ENCODE measurements at places on chromosomes 6 and 20.

DNA sequence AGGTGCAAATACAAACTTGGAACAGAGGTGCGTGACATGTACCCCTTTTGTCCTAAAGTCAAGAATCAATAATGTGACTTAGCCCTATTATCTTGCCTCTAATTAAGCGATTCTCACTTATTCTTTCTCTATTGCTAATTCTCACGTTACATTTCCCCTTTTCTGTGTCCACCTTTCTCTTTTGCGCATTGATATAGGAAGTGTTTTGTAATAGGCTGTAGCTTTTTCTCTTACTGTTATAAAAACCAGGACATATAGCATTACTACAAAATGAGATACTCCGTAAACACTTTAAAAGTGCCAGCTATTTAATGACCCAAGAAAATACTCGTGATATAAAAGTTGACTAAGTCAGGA lies 669 bp upstream of the TMEM30A start:
- no peak for DNase-seq

- no peak for DNase-seq
Measured at GRCh38 chr6:43757966-43758616, 11.9 kb upstream of the VEGFA start.

DNA sequence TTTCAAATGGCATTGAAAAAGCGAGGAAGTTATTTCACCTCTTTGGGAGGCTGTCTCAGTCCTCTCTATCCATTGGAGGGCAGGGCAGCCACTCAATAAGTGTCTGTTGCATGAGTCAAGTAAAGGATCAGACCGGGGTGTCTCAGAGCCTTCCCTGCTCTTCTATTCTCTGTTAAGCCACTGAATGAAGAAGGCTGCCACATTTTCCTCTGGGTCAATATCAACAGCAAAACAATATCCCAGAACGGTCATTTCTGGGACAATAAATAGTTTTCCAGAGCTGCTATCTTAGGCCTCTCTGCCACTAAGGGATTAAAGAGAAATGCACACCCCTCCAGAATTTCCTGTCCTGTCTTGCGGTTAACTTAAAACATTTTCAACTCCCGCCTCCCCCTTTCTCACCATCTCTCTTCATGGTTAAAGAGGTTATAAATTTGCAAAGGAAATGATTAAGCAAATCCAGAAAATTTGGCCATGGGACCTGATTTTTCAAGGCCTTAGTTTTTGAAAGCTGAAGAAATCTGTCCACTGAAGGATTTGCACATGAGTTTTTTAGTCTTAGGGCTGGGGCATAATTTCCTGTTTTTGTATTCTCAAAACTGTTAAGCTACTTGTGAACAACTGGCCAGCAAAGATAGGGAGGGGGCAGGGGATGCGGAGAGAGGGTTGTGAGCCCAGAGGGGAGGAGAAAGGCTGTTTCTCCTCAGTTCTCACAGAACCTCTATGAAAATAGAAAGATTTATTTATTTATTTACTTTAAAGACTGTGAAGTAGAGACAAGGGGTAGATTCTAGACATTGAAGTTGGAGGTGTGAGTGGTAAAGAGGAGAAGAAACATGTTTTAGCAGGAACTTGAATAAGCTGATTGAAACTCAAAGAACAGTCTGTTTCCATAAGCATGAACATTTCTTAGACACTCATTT lies 135.7 kb downstream of the BCAS1 start:
- peak; percentile 36 for DNase-seq

GRCh38 chr6:21064756-21065340 lies 528.7 kb upstream of the SOX4 start:
- no peak for DNase-seq

- no peak for DNase-seq
Measured at GRCh38 chr20:44400970-44401769, 45.7 kb downstream of the HNF4A start.

GRCh38 chr6:18395177-18395855 lies 8.2 kb downstream of the RNF144B start:
- no peak for DNase-seq

DNA sequence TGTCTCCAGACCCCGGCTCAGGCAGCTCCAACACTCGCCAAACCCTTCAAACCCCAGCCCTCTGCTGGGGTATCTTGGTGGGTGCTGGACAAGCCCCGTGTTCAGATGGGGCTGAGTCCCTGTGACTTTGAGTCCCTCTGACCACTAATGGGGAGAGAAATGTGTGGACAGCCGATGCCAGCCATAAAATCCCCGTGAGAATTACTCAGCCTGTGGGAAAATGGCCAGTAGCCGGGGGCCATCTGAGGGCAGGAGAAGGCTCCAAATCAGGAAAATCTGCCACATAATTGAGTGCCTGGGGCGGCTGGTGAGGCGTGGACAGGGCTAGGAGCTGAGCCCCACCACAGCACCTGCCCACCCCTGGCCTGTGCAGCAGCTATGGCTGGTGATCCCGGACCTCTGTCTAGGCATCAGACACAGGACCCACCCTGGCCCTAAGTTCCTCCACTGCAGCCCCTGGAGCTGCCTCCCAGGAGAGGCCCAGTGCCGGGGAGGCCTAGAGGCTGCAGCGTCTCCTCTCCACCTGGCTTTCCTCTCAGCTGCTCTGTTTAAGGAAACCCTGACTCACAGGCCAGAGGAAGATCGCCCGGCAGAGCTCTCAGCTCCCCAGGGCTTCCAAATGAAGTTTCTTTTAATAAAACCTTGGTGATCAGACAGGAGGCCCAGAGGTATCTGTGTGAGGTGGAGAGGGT lies 53.7 kb upstream of the SLCO4A1 start:
- no peak for DNase-seq

DNA sequence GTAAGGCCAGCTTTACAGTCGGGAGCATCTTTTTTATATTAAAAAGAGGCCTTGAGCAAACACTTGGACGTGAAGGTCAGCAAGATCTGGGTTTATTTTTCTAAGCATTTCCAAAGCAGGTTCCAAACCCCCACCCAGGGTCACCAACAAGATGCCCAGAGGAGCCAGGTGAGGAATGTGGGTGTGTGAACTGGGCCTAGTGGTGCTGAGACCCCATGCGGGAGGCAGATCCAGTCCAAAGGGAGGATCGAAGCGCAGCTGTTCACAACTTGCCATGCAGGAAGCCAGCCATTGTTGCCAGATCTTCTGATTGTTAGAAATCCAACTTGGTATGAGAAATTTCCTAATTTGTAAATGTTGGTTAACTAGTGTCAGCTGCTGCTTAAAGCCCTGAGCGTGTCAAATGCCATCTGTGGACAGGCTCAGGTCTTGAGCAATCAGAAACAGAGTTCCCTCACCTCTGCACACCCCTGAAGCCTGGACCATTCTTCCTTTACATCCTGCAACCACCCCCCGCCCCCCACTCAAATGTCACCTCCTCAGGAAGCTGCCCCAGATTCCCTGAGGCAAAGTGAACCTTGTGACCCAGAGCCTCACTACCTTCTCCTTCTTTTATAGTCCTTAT lies 46.5 kb downstream of the NFATC2 start:
- DNase-seq: no peak

DNA sequence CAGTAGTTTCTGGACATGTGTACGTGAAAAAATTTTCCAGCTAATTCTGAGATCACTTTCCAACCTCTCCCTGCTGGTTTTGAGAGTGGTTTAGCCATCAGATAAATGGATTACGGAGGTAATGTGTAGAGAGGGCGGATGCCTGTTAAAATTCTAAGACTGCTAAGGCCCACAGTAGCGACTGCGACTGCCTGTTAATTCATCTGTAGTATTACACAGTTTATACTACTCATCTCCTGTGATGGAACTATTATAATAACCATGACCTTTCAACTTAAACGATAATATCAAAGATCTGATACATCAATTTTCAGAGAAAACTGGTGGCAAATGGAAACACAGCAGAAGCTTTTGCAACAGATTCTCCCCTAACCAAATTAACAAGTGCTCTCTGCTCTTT lies 102.3 kb downstream of the IRF4 start:
- DNase-seq: no peak

DNA sequence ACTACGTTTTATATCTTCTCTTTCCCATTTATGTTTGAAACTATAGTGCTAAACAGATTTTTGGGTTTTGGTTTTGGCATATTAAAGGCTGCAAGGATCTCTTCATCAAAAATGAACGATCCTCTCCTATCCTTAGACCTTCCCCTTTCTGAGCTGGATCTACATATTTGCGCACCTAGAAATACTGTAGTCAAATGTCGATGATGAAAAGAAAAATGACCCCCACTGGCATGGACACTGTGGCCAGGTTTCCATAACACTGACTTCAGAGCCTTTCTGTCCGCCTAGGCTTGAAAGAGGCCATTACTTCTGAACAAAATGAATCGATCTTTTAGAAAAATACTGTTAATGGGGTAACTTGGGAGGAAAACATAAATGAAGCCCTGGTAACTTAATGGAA lies 5.8 kb downstream of the FLRT3 start:
- no peak for DNase-seq

DNA sequence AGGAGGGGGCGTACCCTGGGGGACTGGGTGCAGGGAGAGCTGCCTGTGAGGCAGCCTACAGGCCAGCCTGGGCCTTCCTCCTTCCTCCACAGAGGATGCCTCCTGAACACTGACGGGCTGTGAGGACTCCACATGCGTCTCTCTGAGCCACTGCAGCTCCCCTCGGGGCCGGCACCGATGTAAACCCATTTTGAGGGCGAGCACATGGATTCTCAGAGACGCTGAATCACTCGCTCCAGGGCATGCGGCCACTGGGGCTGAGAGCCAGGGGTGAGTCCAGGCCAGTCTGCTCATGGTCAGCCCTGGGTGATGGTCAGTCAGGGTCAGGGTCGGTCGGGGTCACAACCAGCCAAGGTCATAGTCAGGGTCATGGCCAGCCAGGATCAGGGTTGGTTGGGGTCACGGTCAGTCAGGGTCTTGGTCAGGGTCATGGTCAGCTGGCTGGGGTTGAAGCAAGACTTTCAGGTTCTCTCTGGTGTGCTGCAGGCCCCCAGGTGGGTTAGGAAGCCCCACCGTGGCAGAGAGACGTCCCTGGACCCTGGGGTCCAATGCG lies 14.7 kb upstream of the RBBP8NL start:
- DNase-seq: no peak

DNA sequence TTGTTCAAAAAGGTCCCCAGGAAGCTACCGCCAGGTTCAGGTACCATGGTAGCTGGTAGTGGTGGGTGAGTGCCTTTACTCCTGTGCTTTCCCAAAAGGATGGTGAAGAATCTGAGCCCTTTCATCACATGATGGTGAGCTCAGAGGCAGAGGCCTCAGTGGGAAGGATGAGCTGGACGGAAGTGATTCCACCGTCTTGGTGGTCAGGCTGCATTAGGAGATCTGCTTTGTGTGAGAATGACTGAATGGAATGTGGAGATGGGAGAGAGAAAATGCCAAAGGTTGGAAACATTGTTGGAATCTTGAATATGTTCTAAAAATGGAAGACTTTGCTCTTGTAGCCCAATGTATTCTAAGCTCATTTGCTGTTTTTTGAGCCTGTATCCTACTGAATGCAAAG lies 108.1 kb upstream of the SCP2D1 start:
- DNase-seq: no peak

DNA sequence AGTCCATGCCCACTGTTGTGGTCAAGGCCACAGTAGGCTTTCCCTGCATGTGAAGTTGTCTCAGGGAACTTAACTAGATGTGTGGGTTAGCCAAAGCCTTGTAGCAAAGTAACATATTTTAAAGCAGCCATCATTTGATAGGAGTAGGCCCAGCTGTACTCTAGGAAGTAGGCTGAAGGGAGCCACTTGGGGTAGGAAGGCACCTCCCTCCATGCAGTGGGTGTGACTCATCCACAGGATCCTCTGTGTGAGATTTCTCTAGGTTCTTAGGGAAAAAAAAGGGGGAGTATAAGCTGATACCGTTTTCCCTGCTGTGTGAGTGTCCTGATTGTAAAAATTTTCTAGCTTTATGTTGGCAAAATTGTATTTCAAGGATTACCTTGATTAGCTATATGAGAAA lies 44.7 kb downstream of the VAPB start:
- DNase-seq: no peak

GRCh38 chr6:151186804-151187330 lies 52.9 kb upstream of the AKAP12 start:
- DNase-seq: no peak

- no peak for DNase-seq
Measured at GRCh38 chr6:108651340-108652227, 90.9 kb downstream of the FOXO3 start.
